Activated T-cell treated with anti-CD3 and anti-CD28 coated beads, Interleukin-2, amount 50 U/mL, for 1 hour (primary cell): ENCODE measurements at places on chromosomes 13 and 19.
A peak's percentile ranks its signal among the peaks of the same experiment; 100 is the strongest.

GRCh38 chr19:58555920-58556621 is 1.2 kb upstream of the CHMP2A start:
- DNase-seq, result peak; percentile 18

DNA sequence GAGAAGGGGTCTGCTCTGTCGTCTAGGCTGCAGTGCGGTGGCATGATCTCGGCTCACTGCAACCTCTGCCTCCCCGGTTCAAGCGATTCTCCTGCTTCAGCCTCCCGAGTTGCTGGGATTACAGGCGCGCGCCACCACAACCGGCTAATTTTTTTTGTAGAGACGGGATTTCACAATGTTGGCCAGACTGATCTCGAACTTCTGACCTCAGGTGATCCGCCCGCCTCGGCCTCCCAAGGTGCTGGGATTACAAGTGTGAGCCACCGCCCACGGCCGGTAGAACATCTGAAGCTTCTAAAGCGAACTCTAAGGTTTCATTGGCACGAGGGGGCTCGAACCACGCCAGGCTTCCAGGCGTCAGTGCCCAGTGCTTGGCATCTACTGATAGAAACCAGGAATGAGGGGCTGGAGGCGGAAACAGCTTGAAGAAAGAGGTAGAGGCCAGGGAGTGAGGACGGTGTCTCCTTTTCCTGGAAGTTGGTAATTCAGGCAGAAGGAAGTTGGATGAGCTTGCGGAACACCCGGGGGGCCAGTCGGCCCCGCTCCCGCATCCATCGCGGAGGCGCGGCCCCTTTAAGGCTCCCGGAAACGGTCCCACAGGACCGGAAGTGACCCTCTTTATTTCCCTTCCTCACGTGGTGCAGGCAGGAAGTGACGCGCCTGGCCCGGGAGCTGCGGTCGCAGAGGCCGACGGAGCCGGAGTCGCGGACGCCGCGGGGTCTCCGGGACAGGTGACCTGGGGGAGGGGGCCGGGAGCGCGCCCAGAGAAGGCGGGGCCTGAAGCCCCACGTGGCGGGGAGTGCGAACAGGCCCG is at the start of gene CCDC9:
Gene CCDC9 (plus strand): TSS at position 647 of the 814 bp plus-strand sequence. CDS start 1,876 bp downstream, outside the sequence.
- no peak for DNase-seq

DNA sequence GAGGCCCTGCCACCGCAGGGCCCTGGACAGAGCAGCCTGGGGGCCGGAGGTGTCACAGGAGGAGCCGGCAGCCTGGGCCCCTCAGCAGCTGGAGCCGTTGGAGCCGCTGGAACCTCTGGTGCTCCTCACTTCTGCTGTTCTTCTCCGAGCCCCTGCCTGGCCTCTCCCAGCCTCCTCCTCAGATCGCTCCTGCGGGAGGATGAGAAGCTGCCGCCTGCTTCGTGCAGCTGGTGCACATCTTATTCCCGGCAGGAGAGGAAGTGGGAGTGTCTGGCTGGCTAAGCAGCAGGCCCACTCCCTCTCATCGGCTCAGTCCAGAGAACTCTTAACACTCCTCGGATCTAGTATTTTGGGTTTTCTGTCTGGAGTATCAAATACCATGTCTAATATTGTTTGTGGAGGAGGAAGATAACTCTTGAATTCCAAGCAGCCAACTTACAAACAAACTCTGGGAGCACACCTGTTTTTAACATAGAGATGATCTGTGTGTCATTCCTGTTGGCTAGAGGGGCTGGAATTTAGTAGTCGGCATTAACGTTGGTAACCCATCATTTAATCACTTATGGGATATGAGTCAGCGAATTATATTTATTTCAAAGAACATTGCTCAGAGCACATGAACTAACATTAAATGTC is 37.1 kb upstream of the RNF113B start:
- DNase-seq, result no peak

- DNase-seq, result peak; percentile 34
Measured at GRCh38 chr19:8663920-8664670, 33.7 kb downstream of the NFILZ start.
